Psoas muscle (tissue), 8 donors: ENCODE measurements at places on chromosomes 6 and 20. TPM values are rescaled to one million over a fixed set of nuclear protein-coding genes. Genes with fewer than 3 reads are reported as not detected.

DNA sequence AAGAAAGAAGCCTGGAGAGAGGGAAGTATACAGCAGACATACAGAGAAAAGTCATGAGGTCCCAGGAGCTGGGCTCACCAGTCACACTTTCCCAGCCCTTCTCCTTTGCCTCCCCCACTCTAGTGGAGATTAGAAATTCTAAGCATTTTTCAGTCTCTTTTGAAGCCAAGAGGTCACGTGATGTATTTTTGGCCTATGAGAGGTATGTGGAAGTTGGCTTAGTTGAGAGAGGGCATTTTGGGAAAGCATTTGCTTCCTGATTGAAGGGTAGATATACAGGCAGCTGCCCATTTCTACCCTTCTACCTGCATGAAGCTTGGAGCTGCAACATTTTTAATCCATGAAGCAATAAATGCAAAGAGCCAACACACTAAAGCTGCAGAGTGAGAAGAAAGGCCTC is 106.0 kb upstream of the TNFAIP3 start:
- DNase-seq = no peak

DNA sequence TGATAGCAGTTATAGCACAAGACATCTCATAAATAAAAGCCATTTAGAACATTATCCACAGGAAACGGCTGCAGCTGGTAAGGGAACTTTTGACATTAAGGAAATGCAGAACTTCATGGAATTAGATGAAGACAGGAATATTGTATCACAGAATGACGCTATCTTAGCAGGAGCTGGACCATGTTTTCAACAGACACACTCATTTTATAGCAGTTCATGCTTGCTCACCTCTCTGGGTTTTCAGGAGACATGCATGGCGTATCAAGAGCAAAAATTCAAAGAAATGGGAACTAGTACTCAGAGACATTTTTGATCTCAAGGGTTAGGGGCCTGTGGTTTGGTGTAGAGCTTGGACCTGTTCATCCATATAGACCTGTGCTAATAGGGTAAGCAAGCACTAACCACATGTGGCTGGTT is 125.0 kb downstream of the FYN start:
- no peak for DNase-seq

- DNase-seq = peak; percentile 52
These were observed 133.5 kb downstream of the TBC1D7 start for GRCh38 chr6:13194852-13195251.

The OPRL1 gene
- 0.08 TPM for polyA plus RNA-seq

- DNase-seq = no peak
These were observed 14.8 kb downstream of the ARMC12 start for GRCh38 chr6:35751594-35751993.

- no peak for DNase-seq
These were observed 9.1 kb downstream of the VTA1 start for GRCh38 chr6:142155895-142156757.

The TBC1D20 gene
- 21.1 TPM for polyA plus RNA-seq

The CALHM4 gene
- not detected for polyA plus RNA-seq

GRCh38 chr20:8227293-8227692 is 95.2 kb downstream of the PLCB1 start:
- no peak for DNase-seq

The COL9A3 gene
- polyA plus RNA-seq = 0.51 TPM

GRCh38 chr20:5969940-5970339 is 19.5 kb downstream of the MCM8 start:
- DNase-seq = no peak

DNA sequence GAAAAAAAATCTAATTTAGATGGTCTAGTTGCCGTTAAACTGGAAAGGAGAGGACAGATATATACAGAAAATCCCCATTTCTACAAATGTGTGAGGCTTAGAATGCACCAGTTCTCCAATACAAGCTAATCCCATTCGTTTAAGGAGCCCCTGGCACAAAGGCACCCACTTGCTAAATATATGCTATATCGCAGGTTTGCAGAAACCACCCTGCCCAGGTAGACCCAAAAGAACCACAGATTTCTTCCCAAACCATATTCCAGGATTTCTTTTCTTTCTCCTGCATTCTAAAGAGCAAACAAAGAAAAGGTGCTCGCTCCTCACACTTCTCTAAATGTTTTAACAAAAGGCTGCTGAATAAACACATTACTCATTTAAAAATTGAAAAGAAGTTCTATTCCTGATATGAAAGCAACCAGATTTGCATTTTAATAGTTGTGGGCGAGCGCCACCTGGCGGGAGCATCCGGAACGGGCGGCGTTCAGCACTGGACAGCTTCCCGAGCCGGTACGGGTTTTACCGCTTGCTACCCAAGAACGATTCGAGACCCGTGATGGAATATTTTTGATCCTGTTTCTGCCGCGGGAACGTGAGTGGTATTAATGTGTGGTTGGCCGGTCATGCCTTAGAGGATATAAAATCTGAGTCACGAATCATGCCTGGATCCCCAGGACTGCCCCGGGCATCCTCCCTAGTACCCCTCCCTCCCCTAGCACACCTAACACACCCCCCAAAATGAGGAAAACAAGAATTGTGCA is 2.1 kb downstream of the PTPRT start:
- peak; percentile 74 for DNase-seq

- no peak for DNase-seq
These were observed 373.2 kb downstream of the TAF4 start for GRCh38 chr20:61692479-61692878.

The GPLD1 gene
- polyA plus RNA-seq = 0.30 TPM

DNA sequence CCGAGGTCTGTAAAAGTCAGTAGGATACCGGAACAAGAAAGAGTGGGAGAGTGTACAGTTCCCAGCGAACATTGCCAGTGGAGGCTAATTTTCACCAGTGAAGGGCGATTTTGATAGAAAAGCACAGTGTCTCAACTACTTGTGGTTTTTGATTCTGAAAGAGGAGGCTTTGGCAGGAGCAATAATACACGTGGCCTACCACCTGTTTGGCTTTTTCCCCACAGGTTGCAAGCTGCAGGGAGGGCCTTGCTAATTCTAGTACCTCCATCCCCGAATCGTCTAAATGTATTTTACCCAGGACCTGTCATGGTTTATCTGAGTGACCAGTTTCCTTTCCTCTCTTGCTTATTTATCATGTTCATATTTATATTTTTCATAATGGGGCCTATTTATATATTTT is 3.3 kb upstream of the EFCAB8 start:
- no peak for DNase-seq

GRCh38 chr20:13865156-13865555 is 80.3 kb downstream of the NDUFAF5 start:
- DNase-seq = no peak

The TAF11 gene
- 60.9 TPM for polyA plus RNA-seq

The AP5S1 gene
- 11.0 TPM for polyA plus RNA-seq

DNA sequence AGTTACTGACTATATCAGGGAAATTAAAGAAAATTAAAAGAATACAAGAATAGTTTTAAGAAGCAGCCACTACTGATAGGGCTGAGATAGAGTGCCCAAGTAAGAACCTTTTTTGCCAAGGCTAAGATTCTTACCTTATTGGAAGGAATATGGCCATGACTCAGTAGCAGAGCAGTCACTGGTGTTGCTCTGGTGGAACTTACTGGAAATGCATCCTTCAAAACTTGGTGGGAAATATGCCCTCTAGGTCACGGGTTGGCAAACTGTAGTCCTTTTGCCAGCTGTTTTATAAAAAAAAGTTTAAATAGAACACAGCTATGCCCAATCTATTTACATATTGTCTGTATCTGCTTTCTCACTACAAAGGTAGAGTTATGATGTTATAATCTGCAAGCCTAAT is 6.0 kb downstream of the HSF2 start:
- DNase-seq = no peak

GRCh38 chr20:20367575-20368417 is at the start of gene INSM1:
Gene INSM1 (plus strand): TSS chr20:20368104. CDS start chr20:20368268, 164 bp downstream.
- no peak for DNase-seq

DNA sequence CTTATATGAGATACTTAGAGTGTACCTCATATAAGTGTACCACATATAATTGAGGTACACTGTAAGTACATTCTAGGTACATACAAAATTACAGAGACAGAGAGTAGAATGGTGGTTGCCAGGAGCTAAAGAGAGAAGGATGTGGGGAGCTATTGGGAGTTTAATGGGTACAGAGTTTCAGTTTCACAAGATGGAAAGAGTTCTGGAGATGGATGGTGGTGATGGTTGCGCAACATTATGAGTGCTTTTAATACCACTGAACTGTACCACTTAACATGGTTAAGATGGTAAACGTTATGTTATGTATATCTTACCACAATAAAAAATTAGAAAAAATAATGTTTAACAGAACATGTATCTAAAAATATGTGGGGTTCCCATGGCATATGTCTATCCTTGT is 69.4 kb downstream of the PRND start:
- no peak for DNase-seq

DNA sequence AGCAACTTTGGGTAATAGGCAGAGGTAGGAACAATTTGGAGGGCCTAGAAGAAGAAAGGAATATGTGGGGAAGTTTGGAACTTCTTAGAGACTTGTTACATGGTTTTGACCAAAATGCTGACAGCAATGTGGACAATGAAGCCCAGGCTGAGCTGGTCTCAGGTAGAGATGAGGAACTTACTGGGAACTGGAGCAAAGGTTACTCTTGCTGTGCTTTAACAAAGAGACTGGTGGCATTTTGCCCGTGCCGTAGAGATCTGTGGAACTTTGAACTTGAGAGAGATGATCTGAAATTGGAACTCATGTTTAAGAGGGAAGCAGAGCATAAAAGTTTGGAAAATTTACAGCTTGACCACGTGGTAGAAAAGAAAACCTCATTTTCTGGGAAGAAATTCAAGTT is 28.3 kb upstream of the TMEM200A start:
- DNase-seq = no peak

- no peak for DNase-seq
These were observed 110.1 kb downstream of the MAFB start for GRCh38 chr20:40578961-40579360.

The KIAA1755 gene
- 0.29 TPM for polyA plus RNA-seq

The LAMA2 gene
- polyA plus RNA-seq = 11.1 TPM

The MARCKS gene
- 3.6 TPM for polyA plus RNA-seq

GRCh38 chr20:3101737-3102574 is 17.4 kb upstream of the AVP start:
- DNase-seq = no peak

- DNase-seq = no peak
These were observed 124.6 kb downstream of the EYA2 start for GRCh38 chr20:47019121-47019824.
